ENCODE measurements at places on chromosomes 3 and 15.

DNA sequence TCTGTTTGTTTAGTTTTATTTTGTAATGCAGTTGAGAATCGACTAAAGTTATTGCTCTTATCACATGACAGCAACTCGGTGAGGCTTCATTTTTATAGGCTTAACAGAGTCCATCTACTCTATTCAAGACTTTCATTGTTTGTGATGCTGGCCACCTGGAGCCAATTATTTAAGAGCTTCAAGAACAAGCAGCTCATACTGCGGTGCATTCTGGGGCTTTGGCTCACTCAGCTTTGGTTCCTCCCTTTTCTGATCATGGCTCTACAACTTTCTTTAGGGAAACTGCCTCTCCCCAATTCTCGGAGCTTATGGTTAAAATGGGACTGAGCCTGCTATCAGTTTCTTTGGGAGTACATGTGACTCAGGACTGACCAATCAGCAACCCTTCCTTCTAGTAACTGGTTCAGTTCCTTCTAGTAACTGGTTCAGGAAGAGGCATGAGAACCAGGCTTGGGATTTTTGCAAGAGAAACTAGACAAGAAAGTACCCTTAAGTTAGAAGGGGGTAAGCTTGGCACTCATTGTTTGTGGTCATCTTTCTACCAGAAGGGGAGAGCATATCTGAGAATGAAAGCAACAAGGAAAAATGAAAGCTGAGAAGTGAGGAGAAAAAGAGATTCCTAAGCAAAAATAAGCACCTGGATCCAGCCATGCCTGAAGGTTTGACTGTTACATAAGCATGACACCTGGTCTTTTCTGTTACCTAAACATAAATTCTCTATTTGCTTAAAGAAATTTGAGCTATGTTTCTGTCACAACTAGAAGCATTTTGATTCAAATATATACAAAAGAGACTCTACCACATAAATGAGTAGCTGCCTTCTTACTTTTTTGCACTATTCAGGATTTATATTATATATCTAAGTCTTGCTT is 24.1 kb upstream of the ARHGEF3 start:
- no peak for DNase-seq

DNA sequence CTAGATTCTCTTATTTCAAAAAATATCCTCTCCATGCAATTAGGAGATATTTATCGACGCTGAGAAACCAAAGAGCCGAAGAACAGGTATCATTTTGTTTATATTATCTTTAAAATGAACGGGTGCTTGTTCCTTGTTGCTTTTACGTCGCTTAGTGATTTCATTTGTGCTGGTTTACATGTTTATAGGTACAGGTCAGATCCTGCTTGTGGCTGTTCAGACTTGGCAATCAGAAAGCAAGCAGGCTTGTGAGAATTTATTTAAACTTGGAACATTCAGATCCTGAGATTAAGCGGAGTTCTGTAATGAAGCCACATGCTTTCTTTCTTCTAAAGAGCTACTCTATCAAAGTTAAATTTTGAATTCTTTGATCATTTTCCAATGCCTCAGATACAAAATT is 43.0 kb upstream of the ATP2C1 start:
- no peak for DNase-seq

DNA sequence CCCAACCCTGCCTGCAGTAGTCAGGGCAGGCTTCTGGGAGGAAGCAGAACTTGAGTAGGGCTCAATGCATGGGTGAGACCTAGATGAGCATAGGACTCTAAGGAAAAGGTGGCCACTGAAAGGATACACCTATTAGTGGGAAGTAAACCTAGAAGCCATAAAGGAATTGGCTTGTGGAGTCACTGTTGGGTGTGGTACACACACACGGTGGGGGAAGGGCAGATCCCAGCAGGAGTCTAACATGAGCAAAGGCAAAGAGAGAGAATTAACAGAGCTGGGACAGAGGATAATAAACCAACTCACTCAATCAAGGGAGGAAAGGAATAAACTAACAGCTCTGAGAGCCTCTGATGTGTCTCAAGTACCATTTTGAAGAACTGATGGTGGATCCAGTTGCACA is 23.1 kb downstream of the DAPK2 start:
- DNase-seq = no peak

DNA sequence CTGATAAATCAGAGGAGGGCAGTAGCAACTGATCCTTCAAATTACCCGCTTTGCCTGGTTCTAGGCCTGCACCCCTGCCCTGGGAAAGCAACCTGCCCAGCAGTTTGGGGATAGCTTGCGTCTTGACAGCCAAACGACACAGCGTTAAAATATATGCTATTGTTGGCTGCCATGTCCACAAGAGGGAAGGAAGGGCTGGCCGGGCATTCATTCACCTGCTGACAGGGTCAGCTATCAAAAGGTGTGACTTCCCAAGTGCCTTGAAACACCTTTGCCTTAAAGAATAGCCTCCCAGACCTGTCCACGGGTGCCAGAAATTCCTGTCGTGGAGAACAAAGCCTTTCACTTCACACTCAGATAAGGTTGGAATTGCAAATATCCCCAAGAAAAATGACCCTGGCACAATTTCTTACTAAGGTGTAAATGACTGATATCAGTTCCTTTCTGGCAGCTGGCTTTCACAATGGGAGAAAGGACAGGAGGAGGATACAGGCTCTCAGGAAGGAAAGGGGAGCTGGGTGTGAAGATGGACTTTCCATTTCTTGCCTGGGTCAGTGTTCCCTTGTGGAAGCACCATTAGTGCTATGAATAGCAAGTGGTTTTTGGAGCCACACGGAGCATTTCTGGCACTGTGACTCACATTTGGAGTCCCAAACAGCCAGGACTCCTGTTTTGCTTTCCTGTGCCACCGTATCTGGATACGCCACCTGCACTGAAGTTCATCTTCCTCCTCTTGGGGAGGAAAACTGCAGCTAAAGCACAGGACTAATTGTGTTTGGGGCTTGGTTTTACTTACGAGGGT is 19.2 kb downstream of the ALDH1A3 start:
- DNase-seq = no peak

DNA sequence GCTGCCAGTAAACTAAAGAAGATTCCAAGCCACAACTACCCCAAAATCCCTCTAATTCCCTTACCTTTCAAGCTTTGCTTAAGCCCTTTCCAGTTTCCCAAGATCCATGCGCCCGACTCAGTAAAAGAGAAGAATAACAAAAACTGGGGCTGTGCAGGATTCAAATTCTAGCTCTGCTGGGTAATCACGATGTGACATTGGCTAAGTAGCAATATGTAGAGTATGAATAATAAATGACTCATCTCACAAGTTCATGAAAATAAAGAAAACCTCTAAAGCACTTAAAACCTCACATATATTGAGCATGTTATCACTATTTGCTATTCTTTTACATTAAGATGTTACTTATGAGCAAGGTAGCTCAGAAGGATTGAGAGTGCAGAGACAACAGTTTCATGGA is 522.2 kb upstream of the ZNF717 start:
- DNase-seq = no peak

DNA sequence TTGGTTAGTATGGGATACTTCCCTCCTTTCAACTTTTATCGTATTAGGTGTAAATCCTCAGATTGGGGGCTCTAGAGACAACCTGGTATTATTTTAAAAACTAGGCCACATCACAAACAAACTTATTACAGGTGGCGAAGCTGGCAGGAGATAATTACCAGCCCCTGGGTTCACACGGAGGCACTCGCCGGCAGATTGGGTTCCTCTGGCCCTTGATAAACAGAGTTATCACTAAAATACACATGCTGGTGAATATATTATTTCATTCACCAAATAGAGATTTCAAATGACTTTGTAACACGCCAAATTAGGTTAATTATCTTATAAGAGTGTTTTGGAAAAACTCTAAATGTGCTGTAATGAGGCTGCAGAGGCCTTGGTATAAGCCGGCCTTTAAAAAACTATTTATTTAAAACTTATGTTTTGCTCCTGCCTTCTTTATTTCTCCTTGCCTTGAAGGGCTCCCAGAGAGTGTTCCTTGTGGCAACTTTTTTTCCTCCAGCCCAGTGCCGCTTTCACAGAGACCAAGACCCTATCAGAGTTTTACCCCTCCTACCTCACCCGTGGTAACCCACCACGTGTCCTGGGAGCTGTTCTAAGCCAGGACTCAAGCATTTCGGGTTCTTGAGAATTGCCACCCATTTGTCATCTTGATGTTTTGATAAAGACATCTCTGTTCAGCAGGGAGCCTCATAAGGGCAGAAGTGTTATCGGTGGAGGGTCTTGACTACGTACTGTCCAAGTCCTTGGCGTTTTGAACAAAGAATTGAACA is 468.6 kb upstream of the CFAP20DC start:
- DNase-seq = no peak

DNA sequence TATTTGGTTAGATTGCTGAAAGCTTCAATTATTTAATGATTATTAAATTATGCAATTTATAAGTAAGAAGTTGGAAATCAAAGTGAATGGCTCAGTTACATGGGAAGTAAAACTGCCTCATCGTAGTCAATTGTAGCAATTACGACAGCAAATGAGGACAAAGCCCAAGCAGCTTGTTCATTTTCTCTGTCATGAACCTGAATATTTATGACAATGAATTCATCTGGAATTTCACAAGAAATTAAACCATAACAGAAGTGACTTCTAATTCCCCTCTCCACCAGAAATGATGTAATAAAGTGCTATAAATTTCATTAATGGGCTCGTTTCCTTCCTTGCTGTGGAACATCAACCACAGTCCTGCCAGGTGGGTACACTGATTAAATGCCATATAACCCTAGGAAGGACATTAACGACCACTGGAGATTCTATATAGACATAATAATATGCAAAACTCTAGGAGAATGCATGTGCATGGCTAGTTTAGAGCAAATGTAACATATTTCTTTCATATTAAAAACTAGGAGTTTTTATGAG is 273.8 kb upstream of the DCBLD2 start:
- DNase-seq = no peak

DNA sequence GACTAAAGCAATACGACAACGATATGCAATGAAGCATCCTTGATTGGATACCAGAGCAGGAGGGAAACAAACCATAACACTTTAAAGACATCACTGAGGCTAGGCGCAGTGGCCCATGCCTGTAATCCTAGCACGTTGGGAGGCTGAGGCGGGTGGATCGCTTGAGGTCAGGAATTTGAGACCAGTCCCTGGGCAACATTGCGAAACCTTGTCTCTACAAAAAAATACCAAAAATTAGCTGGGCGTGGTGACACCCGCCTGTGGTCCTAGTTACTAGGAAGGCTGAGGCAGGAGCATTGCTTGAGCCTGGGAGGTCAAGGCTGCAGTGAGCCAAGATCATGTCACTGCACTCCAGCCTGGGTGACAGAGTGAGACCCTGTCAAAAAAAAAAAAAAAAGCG is 33.9 kb upstream of the BHLHE40 start:
- no peak for DNase-seq

- DNase-seq = no peak
Measured at GRCh38 chr3:73499787-73500186, 125.0 kb downstream of the PDZRN3 start.

DNA sequence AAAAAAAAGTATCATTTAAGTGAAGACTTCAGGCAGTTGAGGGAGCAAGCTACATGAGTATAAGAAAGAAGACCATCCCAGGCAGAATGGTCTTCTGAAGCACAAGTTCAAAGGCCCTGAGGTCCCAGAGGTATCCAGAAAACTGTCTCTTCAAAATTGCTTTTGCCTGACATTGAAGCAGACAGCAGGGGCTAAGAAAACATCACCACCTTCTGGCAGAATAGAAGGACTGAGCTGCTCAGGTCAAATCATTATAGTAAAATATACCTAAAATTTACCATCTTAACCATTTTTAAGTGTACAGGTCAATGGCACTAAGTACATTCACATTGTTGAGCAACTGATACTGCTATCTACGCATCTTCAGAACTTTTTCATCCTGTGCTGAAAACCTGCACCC is 16.4 kb downstream of the GPR160 start:
- no peak for DNase-seq

DNA sequence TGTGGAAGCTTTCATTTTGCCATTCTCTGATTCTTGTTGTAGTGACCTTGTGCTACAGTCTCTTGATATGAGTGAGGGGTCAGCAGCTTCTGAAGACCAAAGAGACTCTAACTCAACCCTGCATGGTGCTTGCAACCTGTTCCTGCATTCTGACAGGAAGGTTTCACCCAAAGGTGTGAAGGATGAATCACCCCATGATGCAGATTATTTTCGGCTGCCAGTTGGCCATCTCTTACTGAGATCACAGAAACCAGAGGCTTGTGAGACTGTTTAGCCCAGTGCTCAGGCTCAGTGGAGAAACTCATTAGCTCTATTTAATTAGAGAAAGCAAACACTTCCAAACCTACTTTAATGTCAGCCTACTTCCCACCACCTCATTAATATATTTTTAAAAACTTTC is 29.2 kb upstream of the TPRG1 start:
- no peak for DNase-seq

GRCh38 chr3:116905794-116906193 is 196.2 kb downstream of the TUSC7 start:
- DNase-seq = no peak

- DNase-seq = no peak
Measured at GRCh38 chr3:30353711-30354467, 252.5 kb upstream of the TGFBR2 start.

- no peak for DNase-seq
Measured at GRCh38 chr3:129758785-129759320, 134.7 kb downstream of the TMCC1 start.

- no peak for DNase-seq
Measured at GRCh38 chr3:53495146-53495519, 722 bp downstream of the CACNA1D start.

DNA sequence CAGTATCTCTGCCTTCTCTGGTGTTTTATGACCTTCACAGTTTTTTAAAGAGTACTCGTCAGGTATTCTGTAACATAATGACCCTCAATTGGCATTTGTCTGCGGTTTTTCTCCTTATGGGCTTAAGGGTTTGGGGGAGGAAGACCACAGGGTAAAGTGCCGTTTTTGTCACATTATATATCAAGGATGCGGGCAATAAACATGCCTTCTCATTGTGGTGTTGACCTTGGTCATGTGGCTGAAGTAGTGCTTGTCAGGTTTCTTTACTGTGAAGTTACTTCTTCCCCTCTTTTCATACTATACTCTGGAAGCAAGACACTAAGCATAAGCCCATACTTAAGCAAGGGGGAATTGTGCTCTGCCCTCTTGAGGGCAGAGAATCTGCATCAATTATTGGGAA is 16.6 kb downstream of the CAPN3 start:
- no peak for DNase-seq

GRCh38 chr3:114361391-114361790 is 67.6 kb downstream of the TIGIT start:
- no peak for DNase-seq
